ENCODE measurements at places on chromosomes 1 and 21. TPM values are rescaled to one million over a fixed set of nuclear protein-coding genes. Genes with fewer than 3 reads are reported as not detected.

- DNase-seq, result peak; percentile 63
Observed at GRCh38 chr1:24547195-24547594, 8.7 kb upstream of the NCMAP start.

GRCh38 chr1:12620931-12621330, 2.9 kb upstream of the DHRS3 start:
- DNase-seq, result no peak

- DNase-seq, result no peak
Observed at GRCh38 chr21:16642353-16642752, 870.5 kb upstream of the CXADR start.

DNA sequence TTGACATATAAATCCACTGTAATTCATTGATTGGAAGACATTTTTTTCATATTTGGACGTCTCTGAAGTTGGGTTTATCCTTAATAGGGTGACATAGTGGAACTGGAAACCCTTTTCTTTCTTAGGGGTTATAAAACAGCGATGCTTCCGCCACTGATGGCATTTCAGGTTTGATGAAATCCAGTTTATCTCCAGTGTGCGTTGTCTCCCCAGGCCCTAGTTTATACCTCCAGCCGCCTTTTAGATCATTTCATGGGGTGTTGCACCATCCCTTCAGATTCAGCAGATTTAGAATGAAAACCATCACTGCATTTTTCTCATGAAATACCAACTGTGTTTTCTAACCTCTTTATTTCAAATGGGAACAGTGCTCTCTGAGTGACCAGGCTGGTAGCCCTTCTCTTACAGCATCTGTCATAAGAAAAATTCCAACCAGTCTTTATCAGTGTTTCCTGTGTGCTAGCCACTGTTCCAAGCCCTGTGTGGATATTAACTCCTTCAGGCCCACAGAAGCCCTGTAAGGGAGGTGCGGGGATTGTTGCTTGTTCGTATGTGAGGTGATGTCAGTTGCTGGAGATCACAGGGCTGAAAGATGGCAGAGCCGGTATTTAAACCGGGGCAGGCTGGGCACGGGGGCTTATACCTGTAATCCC, 19.0 kb downstream of the H6PD start:
- DNase-seq, result no peak

DNA sequence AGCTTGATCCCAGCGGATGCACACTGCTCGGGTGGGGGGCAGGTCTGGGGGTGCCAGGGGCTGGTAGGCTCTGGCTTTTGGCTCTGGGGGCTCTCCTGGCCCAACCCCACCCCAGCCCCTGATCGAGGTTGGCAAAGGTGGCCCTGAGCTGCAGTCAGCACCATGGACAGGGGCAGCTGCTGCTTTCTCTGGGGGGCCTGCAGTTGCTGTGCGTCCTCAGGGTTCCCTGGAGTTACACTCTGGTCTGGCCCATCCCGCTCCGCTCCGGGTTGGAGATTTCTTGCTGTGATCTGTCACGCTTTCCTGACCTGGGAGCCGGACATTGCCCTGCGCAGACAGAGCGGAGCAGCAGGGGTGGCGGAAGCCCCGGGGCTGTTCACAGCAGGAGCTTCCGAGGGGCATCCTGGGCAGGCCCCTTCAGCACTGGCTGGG, 8.0 kb upstream of the PLCH2 start:
- no peak for DNase-seq

DNA sequence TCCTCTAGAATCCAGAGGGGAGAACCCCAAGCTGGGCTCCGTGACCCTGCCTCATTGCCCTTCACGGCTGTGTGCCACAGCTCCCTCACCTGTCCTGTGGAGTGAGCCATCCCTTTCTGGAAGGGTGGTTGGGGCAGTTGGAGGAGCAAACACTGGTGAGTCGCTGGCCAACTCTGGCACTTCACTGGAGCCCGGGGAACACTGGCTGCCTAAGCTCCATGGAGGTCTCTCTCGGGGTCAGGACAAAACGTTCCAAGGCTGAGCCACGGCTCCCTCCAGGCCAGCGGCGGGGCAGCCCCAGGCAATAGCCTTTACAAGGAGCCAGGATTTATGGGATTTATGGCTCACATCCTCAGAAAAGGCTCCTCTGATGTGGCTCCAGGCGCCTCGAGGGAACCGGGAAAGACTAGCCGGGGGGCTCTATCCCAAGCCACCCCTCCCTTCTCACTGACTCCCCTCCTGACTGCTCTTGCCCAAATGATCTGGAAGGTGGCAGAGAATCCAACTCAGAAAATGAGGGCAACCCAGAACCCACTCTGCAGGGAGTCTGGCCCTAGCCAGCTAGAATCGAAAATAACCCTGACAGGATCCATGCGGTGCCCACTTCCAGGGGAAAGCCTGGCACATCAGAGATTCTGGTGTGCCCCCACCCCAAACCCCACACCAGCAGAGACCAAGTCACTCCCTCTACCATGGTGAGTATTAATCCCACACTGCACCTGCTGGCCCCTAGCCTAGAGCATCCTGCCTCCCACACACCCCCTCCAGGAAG, 75.2 kb downstream of the GLIS1 start:
- no peak for DNase-seq

- DNase-seq, result no peak
Observed at GRCh38 chr1:232486006-232486405, 143.9 kb downstream of the SIPA1L2 start.

GRCh38 chr1:174550296-174550695, 102.5 kb downstream of the GPR52 start:
- no peak for DNase-seq

GRCh38 chr1:93758842-93759515, 77.3 kb upstream of the BCAR3 start:
- DNase-seq, result no peak

DNA sequence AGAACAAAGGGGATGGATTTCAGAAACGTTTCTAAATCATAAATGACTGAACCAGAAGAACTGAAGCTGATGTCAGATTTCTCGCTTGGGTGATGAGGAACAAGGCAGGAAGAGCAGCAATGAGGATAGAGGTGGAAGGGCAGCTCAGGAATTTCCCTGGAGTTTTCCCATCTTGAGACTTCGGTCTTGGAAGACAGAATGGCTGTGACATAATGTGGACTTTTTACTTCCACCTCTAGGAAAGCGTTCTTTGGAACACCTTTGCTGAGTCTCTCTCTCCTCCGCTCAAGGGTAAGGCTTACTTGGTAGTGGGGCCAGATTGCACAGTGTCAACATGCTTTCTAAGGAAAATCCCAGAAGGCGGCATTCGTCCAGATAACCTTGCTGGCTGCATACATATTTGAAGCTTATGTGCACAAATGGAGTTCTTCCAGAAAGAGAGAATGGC, 36.6 kb downstream of the DEGS1 start:
- no peak for DNase-seq

DNA sequence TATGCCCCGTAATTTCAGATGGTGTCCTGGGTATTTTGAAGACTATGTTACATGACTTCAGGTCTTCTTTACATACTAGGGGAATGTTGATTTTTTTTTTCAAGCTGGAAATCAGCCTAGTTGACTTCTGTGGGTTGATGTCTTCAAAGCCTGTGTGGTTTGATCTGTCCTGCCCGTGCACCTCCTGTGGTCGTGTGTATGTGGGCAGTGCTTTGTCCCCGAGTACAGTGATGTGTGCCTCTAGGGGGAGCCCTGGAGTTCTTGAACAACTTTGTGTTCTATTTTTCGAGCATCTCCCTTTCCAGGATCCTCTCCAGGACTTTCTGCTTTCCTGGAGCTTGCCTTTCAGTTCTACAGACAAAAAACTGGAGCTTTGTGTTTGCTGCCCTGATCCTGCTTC, 28.9 kb downstream of the OBSCN start:
- DNase-seq, result no peak

- no peak for DNase-seq
Observed at GRCh38 chr21:44658541-44658910, 794 bp downstream of the KRTAP12-3 start.

GRCh38 chr1:8640950-8641349, 176.5 kb downstream of the RERE start:
- DNase-seq, result no peak

DNA sequence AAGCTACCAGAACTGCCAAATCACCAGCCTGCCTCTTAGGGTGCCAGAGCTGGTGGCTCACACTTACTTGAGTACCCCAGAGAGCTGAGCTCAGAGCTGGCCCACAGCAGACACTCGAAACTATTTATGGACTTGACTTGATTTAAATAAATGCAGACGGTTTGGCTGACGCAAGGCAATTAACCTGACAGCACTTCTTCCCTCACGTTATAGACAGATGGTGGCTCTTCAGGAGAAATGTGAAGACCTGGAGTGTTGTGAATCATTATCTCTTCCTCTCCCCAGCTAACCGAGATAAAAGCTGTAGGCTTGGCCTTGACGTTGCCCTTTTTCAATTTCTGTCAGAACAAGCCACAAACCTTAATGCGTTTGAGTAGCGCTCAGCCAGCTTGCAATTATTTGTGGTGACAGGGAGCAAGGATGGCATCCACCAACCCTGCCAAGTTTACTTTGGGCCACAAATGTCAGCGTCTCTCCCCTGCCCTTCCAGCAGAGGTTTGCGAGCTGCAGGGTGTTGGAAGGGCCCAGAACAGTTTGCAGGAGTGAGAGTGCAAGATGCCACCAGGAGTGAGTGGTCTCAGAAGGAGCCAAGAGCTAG, 34.0 kb upstream of the BCAR3 start:
- DNase-seq, result peak; percentile 78

- DNase-seq, result no peak
Observed at GRCh38 chr1:32733582-32734321, 31.2 kb upstream of the SYNC start.

GRCh38 chr1:167221126-167221737, 546 bp downstream of the POU2F1 start:
- no peak for DNase-seq

TRABD2B gene
- total RNA-seq, result 3.4 TPM

C1orf167 gene
- total RNA-seq, result 2.3 TPM

CD247 gene
- 0.57 TPM for total RNA-seq

PLEKHA6 gene
- 27.9 TPM for total RNA-seq
